Thoracic aorta (tissue), 2 donors: ENCODE measurements at places on chromosomes 11 and 22.

DNA sequence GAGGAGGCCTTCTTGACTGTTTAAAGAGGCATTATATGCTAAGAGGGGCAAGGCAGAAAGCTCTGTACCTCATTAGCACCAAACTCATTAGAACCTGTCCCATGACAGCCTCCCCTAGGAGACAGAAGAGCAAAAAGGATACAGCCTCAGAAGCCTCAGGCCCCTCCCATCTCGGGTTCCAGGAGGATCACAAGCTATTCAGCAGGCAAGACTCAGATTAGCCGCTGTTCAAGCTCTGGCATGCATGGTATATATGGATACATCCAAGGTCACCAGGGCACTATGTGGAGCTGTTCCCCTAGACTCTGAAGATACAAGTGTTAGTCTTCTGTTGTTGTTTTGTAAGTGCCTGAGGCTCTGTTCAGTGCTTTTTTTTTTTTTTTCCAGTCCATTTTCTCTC, 32.1 kb downstream of the ATXN10 start:
- no peak for DNase-seq
- H3K27me3 ChIP-seq = no peaks in the 10 kb centered on the region
- no peak overlapping the region for H3K4me3 ChIP-seq
- H3K4me1 ChIP-seq = no peaks in the 10 kb centered on the region
- H3K36me3 ChIP-seq = peaks cover 4% of the 10 kb centered on the region

- no peak overlapping the region for H3K27ac ChIP-seq
- no peaks in the 10 kb centered on the region for H3K36me3 ChIP-seq
- H3K27me3 ChIP-seq = no peaks in the 10 kb centered on the region
- no peak overlapping the region for H3K4me3 ChIP-seq
- DNase-seq = no peak
- peaks cover 22% of the 10 kb centered on the region for H3K4me1 ChIP-seq
Measured at GRCh38 chr11:45897556-45897955, 9.5 kb downstream of the FREY1 start.

- H3K4me3 ChIP-seq = no peak overlapping the region
- H3K27me3 ChIP-seq = no peaks in the 10 kb centered on the region
- H3K36me3 ChIP-seq = no peaks in the 10 kb centered on the region
- no peak for DNase-seq
- H3K27ac ChIP-seq = peak overlapping the region; percentile 89
Measured at GRCh38 chr11:45178223-45178622, 31.8 kb downstream of the PRDM11 start.

GRCh38 chr11:123363556-123363955, 66.5 kb upstream of the GRAMD1B start:
- H3K27ac ChIP-seq = no peak overlapping the region
- no peak for DNase-seq
- peaks cover 11% of the 10 kb centered on the region for H3K4me1 ChIP-seq
- no peaks in the 10 kb centered on the region for H3K36me3 ChIP-seq

DNA sequence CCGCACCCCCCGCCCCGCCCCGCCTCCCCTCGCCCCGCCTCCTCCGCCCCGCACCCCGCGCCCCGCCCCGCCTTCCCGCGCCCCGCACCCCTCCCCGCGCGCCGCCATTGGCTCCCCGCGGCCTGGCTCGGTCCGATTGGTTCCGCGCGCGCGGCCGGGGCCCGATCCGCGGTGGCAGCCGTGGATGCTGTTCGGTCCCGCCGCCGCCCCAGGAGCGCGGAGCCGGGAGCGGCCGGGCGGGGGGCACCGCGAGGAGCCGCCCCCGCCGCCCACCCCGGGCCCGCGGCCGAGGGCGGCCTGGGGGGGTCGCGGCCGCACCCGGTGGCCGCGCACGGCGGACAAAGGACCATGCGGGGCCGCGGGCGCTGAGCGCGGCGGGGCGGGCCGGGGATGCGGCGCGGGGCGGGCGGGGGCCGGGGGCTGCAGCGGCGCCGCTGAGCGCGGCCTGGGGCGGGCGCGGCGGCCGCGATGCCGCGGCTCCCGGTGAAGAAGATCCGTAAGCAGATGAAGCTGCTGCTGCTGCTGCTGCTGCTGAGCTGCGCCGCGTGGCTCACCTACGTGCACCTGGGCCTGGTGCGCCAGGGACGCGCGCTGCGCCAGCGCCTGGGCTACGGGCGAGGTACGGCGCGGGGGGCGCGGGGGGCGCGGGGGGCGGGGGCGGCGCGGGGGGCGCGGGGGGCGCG, at the start of gene B4GALNT4:
Gene B4GALNT4 (plus strand): TSS at position 164 of the 683 bp plus-strand sequence. CDS start 305 bp downstream, at position 469.
- H3K27ac ChIP-seq = no peak within 1 kb of the TSS
- H3K27me3 ChIP-seq = no peaks in the 10 kb centered on the region
- H3K36me3 ChIP-seq = no peaks in the 10 kb centered on the region
- no peak for DNase-seq
- H3K4me1 ChIP-seq = no peaks in the 10 kb centered on the region
- H3K4me3 ChIP-seq = peak within 1 kb of the TSS; percentile 8

DNA sequence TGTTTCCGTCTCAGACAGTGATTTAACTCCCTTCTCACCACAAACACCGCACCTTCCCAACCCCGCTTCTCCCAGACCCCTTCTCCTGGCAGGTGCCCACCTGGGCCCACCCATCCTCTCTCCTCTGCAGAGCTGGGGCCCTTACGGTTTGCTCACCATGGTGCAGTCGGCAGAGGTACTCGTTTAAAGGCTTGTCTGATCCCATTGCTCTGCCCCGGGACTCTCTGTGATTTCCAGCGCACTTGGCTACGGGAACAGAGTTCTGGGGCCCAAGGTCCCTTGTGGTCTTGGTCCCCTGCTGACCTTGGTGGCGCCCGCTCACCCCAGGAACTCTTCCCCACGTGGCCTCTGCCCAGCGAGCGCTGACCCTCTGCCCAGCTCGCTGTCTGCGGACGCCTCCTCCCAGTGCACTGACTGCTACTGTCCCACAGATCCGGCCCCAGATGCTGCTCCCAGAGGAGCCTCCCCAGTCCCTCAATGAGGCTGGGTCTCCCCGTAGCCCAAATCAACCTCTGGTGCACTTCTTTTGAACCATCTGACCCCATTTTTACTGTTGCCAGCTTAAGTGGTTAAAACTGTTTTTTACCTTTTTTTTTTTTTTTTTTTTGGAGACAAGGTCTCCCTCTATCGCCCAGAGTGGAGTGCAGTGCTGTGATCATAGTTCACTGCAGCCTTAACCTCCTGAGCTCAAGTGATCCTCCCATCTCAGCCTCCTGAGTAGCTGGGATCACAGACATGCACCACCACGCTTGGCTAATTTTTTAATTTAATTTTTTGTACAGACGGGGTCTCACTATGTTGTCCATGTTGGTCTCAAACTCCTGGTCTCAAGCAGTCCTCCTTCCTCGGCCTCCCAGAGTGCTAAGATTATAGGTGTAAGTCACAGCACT, 21.3 kb upstream of the CTSD start:
- no peak for DNase-seq
- H3K4me3 ChIP-seq = no peak overlapping the region
- no peak overlapping the region for H3K27ac ChIP-seq

- H3K4me3 ChIP-seq = no peak overlapping the region
- H3K36me3 ChIP-seq = no peaks in the 10 kb centered on the region
- no peak overlapping the region for H3K27ac ChIP-seq
- DNase-seq = no peak
- no peaks in the 10 kb centered on the region for H3K4me1 ChIP-seq
- H3K27me3 ChIP-seq = no peaks in the 10 kb centered on the region
Measured at GRCh38 chr11:100484948-100485347, 202.1 kb upstream of the ARHGAP42 start.

- no peak overlapping the region for H3K27ac ChIP-seq
- no peak for DNase-seq
- H3K4me1 ChIP-seq = no peaks in the 10 kb centered on the region
- H3K36me3 ChIP-seq = no peaks in the 10 kb centered on the region
- H3K4me3 ChIP-seq = no peak overlapping the region
Measured at GRCh38 chr22:20457506-20458240, 20.0 kb upstream of the SCARF2 start.

DNA sequence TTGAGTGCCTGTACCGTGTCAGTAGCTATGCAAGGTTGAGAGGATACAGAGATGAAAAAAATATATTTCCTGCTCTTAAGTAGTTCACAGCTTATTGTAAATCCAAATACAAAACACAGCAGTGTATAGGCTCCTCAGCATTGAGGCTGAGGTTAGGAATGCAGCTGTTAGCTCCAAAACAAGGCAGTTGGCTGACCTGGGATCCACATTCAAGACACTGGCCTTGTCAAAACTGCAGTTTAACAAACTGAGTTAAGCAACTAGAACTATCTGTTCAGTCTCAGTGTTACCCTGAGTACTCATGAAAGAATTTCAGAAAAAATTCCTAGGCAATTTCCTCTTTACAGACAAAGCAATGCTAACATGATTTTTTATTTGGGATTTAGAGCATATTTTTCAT, 42.8 kb downstream of the REXO2 start:
- no peaks in the 10 kb centered on the region for H3K36me3 ChIP-seq
- DNase-seq = no peak
- H3K27ac ChIP-seq = no peak overlapping the region
- H3K4me1 ChIP-seq = no peaks in the 10 kb centered on the region
- H3K27me3 ChIP-seq = no peaks in the 10 kb centered on the region

DNA sequence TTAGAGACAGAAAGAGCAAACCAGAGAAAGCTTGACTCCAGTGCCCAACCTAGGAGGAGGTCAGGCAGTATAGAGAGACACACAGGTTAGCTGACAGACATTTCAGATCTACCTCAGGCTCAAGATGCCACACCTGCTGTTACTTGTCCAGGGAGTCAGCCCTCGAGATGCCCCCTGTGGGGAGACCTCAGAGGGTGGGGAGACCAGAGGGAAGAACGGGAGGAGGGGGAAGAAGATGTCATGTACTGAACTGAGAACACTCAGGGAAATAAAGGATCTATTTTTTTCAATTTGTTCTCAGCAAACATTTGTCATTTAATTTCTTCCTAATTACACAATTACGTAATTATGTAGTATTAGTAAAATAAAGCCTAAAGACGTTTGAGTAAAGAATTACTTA, 196.3 kb upstream of the CADM1 start:
- no peaks in the 10 kb centered on the region for H3K36me3 ChIP-seq
- DNase-seq = no peak
- H3K27ac ChIP-seq = peak overlapping the region; percentile 67
- H3K4me3 ChIP-seq = no peak overlapping the region

GRCh38 chr11:11841116-11841722, 553 bp upstream of the USP47 start:
- peaks cover 27% of the 10 kb centered on the region for H3K4me1 ChIP-seq
- H3K36me3 ChIP-seq = no peaks in the 10 kb centered on the region
- H3K27me3 ChIP-seq = no peaks in the 10 kb centered on the region
- DNase-seq = no peak
- H3K27ac ChIP-seq = peak overlapping the region; percentile 100

GRCh38 chr22:39502789-39503409, 809 bp downstream of the MIEF1 start:
- peak overlapping the region; percentile 86 for H3K27ac ChIP-seq
- peaks cover 34% of the 10 kb centered on the region for H3K36me3 ChIP-seq
- no peaks in the 10 kb centered on the region for H3K27me3 ChIP-seq
- peaks cover 17% of the 10 kb centered on the region for H3K4me1 ChIP-seq
- no peak for DNase-seq

DNA sequence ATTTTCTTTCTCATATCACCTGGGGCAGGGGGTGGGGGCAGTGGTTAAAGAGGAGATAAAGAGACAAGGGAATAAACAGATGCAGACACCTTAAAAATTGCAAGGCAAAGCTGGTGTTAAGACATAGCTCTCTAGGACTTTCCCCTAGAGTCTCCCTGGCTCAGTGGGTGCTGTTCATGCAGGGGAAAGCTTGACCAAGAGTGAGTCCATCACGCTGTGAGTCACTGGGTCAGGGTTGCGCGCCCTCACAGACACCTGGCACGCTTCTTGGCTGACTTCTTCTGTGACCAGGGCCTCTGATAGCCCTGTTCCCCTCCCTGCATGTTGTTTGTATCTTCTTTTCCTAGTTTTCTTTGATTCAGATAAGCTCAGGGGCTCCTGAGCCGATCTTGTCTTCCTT, 31.9 kb downstream of the COMMD9 start:
- no peak overlapping the region for H3K27ac ChIP-seq
- DNase-seq = no peak
- no peaks in the 10 kb centered on the region for H3K27me3 ChIP-seq

DNA sequence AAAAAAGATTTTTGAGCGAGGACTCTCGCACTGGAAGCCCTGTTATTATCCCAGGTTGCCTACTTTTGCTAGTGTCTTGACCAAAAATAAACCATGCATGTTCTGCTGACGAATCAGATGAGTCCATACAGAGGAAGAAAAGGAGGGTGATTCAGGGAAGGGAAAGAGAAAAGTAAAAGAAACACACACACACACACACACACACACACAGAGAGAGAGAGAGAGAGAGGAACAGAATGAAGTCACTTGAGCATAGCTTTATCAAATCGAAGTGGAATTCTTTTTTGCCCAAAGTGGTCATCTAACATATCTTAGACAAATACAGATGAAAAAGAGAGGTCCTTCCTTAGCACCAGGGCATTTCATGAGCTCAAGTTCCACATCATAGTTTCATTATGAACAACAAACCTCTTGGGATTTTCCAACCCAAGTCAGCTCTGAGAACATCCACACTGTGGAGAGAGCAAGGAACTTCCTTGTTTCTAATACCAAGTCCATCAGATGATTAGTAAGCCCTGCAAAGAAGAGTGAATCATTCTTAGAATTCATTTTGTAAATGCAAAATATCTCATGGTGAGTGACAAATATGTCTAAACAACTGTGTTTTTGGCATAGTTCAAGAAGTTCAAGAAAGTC, 7.7 kb upstream of the MMP12 start:
- H3K36me3 ChIP-seq = no peaks in the 10 kb centered on the region
- DNase-seq = no peak
- no peak overlapping the region for H3K4me3 ChIP-seq
- H3K4me1 ChIP-seq = no peaks in the 10 kb centered on the region
